ENCODE measurements at places on chromosomes 16 and 17.
A peak's percentile ranks its signal among the peaks of the same experiment; 100 is the strongest.

GRCh38 chr17:73135766-73136165, 29.0 kb upstream of the SSTR2 start:
- no peak for DNase-seq

DNA sequence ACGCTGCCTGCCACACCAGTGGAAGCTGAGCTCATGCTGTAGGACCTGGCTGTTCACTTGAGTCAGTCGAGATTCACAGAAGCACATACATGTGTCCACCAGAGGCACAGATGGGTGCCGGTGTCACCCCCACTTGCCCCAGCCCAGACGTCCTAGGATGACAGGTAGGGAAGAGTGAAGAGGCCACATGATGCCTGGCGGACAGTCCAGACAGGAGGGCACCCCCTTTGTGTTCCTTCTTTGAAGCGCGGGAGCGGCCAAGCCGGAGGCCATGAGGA, 8.8 kb downstream of the UBE2I start:
- DNase-seq = no peak

GRCh38 chr17:28950017-28950751, 1.1 kb downstream of the PHF12 start:
- DNase-seq = peak; percentile 52

GRCh38 chr16:2867987-2868789, 10.2 kb upstream of the PRSS22 start:
- DNase-seq = peak; percentile 97

- no peak for DNase-seq
Observed at GRCh38 chr17:31294231-31294630, 2.8 kb downstream of the OMG start.

DNA sequence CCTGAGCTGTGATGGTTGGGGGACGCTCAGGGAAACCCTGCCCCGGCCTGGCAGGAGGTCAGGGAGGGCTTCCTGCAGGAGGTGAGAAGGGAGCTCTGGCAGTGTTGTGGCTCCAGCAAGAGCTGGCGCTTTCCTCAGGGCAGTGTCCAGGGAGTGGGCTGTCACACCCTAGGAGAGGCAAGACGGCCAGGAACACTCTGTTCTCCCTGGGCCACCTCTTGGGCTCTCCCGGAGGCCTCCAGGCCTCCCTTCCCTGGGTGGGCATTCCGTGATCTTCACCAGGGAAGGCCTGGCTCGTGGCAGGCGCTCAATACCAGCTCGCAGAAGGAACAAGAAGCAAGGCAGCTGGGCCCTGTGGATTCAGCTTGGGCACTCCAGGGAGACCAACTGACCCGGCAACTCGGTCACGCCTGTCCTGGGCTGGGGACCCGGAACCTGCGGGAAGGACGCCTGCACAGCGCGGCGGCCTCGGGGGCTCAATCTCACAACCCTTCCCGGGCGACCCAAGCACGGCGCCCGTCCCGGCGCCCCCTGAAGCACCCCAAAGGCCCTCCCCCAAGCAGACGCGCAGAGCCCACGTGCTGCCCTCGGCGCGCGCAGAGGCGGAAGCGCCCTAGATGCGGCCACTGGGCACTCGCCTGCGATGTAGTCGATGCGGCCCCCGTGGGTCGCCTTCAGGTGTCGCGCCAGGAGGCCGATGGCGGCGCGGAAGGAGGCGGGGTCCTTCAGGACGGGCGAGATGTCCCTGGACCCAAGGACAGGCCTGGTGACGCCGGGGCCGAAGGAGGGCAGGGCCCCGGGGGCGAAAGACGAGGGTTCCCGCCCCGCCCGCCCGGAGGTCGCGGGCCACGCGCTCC, 588 bp downstream of the APRT start:
- peak; percentile 86 for DNase-seq

- DNase-seq = no peak
Observed at GRCh38 chr16:49455181-49455990, 81.8 kb downstream of the C16orf78 start.

DNA sequence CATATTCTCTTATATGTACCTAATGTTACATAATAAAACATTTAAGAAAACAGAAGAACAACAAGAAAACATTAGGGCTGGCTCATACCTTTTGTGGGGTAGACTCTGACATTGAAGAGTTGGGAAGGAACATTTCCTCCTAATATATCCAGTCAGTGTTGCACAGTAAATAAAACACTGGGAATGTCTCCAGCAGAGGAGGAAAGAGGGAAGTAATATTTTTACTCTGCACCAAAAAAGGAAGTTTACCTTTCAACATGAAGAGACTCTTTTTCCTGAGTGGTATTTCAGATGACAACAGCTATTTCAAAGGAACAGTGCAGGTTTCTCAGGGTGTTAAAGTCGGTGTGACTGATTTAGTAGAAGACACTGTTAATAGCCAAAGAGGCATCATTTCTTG, 31.9 kb downstream of the EPN2 start:
- no peak for DNase-seq

Data from cardiac fibroblast (primary cell).